ENCODE measurements at places on chromosomes 11 and 22.

DNA sequence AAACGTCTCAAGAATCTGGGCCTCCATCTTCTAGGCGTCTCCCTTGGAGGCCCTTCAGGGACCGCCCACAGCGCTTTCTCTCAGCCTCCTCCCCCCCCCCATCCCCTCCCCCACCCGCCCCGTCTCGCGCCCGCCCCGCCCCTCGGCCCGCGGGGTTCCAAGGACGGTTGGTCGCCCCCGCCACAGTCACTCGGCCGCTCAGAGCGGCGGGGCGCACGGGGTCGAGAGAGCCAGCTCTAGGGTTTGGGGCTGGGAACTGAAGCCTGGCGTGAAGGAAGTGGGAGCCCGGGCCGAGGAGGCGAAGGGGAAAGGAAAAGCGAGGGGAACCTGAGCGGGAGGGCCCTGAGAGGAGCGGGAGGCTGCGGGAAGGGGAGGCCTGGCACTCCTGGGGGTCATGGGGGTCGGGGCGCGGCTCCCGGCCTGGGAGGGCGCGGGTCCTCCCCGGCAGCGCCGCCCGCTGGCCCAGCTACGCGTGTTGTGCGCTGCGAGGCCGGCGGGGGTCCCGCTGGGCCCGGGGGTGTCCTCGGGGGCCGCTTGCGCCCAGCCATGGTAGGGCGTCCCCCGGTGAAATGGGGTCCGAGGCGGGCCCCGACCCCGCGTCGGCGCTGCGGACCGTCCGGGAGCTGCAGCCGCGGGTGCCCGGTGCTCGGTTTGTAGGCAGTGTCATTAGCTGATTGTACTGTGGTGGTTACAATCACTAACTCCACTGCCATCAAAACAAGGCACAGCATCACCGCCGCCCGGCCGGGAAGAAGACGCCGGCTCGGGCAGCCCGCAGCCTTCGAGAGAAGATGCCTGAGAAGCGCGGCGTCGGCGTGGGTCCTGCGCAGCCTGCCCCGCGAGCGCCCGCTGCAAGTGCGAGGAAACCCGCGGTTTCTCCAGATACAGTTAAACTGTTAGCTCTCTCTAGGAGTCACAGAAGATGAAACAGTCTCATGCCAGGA, at the start of gene BTG4:
BTG4 (minus strand) TSS at position 91 of the 944 bp plus-strand sequence. CDS start 13,610 bp downstream, outside the sequence.
- peak; percentile 25 for DNase-seq

GRCh38 chr22:42519525-42520401, at the start of gene RRP7A:
TSS of gene RRP7A (minus strand) at chr22:42519796. CDS start at chr22:42519786, 10 bp downstream.
- peak; percentile 69 for DNase-seq

GRCh38 chr22:30931541-30932300, 36.9 kb downstream of the MORC2 start:
- no peak for DNase-seq

- no peak for DNase-seq
Measured at GRCh38 chr11:34791780-34792542, 124.2 kb downstream of the APIP start.

GRCh38 chr11:128294001-128294670, 293.2 kb downstream of the ETS1 start:
- DNase-seq: no peak

GRCh38 chr11:17579451-17579850, 32.4 kb downstream of the OTOG start:
- DNase-seq: no peak

DNA sequence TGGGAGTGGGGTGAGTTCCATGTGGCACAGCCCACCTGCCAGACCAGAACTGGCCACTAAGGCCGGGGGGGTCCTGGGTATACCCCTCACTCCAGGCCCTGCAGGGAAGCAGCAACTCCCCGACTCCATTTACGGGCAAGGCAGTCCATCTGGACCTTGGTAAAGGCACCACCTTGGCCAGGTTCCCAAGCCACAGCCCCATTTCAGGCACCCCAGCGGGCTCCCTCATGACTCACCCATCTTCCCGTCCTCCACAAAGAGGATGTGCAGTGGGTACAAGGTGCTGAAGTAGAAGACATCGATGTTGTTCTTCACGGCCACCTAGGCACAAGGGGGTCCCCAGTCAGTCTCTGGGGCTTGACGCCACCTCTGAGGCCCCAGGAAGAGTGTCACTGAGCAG, 15.7 kb upstream of the RASL10A start:
- no peak for DNase-seq

DNA sequence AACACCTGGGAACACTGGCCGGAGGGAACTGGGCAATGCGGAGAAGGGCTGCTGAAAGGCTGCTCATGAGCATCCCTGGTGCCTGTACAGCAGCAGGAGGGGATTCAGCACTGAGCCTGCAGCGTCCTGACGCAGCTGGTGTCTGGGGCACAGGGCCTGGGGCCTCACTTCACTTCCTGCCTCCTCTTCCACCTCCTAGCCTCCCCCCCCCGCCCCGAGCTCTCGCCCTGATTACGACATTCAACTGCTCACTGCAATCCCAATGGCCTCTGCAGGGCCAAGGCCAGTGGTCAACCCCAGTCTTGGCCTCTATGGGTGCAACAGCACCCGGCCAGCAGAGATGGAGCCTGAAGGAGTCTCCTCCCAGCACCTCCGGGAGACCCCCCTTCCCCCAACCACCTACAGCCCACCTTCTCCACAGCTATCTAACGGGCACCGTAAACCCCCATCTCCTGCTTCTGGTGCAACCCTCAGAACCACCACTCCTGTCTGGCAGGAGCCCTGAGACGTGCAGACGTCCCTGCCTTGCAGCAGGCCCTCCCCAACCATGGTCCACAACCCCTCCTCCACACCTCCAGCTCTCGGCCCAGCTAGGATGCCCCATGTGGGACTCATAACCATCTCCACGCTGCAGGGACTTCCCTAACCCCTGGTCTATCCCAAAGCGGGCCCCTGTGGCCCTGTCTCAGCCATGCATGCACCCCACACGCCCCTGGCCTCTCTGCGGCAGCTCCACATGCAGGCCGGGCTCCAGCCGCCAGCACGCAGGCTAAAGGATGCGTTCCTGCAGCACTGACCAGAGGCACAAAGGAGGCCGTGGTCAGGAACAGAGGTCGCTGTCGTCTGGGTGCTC, 38.2 kb downstream of the BRD1 start:
- no peak for DNase-seq

GRCh38 chr11:112837162-112837826, 123.9 kb upstream of the NCAM1 start:
- no peak for DNase-seq

DNA sequence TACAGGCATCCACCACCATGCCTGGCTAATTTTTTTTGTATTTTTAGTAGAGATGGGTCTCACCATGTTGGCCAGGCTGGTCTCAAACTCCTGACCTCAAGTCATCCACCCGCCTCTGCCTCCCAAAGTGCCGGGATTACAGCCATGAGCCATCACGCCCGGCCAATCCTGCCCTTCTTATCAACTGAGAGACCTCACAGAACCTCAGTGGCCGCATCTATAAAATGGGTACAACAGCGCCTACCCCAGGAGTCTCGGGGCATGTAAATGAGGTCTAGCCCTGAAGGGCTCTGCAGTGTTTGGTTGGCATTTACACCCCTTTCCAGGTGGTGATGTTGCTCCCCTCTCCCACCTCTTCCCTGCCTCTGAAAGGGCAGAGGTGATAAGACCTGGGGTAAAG, 11.7 kb downstream of the SYNGR1 start:
- no peak for DNase-seq

GRCh38 chr22:28736301-28737155, 5.1 kb downstream of the CHEK2 start:
- DNase-seq: no peak

GRCh38 chr11:121451178-121451985, 732 bp upstream of the SORL1 start:
- DNase-seq: no peak

DNA sequence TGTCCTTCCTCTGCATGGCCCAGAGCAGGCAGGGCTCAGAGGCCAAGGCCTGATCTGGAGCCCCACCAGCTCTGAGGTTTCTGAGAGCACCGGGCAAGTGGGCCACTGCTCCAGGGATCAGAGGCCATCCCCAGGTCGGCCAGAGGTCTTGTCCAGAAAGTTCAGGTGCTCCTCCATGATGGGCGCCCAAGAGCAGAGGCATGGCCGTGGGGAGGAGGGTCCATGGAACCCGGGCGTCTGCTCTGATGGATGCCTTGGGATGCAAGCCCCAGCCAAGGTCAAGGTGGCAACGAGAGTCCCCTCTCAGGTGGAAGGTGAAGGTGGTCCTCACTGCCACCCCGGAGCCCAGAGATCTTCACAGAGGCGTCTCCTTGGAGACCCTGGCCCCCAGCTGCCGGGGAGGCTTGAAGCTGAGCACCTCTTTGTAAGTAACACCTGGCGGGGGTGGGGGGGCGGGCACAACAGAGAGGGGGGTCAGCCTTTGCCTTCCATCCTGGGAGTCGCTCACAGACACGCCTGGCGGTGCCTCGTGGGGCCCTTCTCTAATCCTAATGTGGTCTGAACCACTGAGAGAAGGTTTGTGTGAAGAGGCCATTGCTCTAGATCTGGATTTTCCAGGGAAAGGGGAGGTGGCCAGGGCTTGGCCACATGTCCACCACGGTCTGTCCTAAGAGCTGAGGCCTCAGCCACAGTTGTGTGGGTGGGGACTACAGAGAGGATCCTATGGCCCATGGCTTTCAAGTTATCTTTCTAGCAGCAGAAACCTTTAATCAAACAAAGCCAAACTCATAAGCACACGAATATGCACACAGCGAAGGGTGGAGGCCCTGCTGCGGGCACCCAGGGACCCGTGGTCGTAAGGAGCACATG, 2.2 kb upstream of the HDAC10 start:
- DNase-seq: no peak

DNA sequence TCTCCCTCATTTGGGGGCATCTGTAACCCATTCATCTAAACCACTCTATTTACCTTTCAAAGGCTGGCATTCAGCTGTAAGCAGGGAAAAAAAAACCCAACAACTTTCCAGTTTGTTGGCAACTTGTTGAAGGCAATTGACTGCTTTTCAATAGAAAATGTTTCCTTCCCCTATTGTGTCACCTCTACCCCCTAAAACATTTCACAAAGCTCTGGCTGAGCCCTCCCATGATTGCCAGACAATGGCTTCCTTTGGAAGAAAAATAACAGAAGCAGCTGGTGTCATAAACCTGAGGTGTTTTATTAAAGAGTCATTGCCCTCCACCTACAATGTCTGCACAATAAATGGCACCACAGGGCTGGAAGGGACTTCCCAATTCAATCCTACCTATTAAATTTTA, 22.1 kb upstream of the PSMA1 start:
- no peak for DNase-seq

GRCh38 chr11:66221726-66222236, 46.7 kb upstream of the RAB1B start:
- DNase-seq: peak; percentile 40

- DNase-seq: no peak
Measured at GRCh38 chr22:34878171-34878570, 187.8 kb upstream of the ISX start.

- DNase-seq: no peak
Measured at GRCh38 chr22:38921120-38921519, 36.3 kb upstream of the APOBEC3A start.

- no peak for DNase-seq
Measured at GRCh38 chr11:114889594-114890011, 211.3 kb downstream of the NXPE2 start.

DNA sequence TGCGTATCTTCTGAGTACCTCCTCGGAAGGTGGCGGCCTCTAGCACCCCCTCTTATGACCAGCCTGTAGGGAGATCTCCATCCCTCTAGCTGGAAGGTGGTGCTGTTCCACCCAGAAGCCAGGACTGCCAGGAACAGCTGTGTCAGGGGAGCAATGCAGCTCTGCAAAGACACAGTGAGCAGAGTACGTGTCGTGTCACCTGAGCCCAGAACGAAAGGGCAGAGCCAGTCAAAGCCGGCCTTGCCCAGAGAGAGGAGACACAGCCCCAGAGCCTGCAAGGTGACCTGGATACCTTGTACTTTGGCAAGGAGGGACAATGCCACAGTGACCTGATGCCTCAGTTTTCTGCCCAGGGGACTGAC, 18.7 kb upstream of the IGSF9B start:
- DNase-seq: no peak

DNA sequence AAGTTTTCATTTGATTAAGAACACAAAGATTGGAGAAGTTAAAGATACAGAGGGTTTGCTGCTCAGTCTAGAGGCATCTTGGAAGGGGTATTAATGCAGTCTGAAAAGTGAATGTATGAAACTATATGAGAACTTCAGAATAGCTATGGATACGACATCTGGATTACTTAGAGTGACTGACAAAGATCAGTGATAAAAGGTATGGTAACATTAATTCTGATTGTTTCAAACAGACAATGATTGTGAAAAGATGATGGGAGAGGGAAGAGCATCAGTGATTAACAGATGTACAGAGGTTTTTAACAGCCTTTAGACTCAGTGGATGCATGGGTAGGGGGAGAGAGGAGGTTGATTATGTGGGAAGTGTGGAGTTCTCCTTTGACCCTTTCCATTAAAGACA, 919.4 kb upstream of the CNTN5 start:
- DNase-seq: no peak

DNA sequence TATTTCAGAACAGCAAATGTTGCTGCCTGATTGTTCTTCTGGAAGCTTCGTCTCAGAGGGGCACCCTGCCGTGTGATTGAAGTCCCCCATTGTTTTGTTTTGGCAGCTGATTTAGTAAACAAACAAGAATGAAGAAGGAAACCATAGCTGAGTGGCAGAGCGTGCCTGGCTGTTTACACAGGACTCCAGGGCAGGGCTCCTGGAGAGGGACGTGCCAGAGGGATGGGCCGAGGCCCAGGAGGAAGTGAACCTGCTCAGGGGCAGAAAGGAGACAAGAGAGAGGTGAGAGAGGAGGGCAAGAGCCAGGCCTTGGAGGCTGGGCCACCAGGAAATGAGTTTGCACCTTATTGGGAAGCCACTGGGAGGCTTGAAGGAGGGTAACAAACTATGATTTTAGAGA, 85.5 kb upstream of the B3GAT1 start:
- no peak for DNase-seq

GRCh38 chr11:111441443-111441842, 62.4 kb upstream of the POU2AF1 start:
- peak; percentile 19 for DNase-seq

GRCh38 chr22:41560095-41560471, 727 bp upstream of the CSDC2 start:
- DNase-seq: no peak

- DNase-seq: no peak
Measured at GRCh38 chr22:48577691-48578090, 1250.0 kb downstream of the BRD1 start.

DNA sequence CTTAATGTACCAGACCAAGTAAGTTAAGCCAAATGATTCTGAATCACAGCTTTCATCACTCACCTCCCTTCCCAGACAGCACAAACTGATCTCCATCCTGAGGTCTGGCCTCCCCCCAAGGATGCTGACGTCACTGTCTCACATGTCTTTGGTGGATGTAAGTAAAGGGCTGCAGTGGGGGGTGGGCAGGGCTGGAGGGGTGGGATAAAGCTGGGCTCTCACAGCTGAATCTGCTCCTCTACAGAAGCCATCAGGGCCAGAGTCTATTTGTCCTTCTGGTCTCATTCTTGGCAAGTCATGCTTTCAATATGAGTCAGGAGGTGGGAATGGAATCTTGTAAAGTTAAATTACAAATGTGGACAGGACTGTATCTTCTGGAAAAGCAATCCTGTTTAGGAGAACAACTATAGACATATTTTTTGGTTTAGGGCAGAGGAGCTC, 32.7 kb downstream of the P4HA3 start:
- peak; percentile 99 for DNase-seq

Measured in fibroblast of skin of back (primary cell).